ENCODE measurements at places on chromosomes 16 and 17.

GRCh38 chr17:8091033-8091687 lies 3.6 kb upstream of the ALOX12B start:
- DNase-seq, result no peak

DNA sequence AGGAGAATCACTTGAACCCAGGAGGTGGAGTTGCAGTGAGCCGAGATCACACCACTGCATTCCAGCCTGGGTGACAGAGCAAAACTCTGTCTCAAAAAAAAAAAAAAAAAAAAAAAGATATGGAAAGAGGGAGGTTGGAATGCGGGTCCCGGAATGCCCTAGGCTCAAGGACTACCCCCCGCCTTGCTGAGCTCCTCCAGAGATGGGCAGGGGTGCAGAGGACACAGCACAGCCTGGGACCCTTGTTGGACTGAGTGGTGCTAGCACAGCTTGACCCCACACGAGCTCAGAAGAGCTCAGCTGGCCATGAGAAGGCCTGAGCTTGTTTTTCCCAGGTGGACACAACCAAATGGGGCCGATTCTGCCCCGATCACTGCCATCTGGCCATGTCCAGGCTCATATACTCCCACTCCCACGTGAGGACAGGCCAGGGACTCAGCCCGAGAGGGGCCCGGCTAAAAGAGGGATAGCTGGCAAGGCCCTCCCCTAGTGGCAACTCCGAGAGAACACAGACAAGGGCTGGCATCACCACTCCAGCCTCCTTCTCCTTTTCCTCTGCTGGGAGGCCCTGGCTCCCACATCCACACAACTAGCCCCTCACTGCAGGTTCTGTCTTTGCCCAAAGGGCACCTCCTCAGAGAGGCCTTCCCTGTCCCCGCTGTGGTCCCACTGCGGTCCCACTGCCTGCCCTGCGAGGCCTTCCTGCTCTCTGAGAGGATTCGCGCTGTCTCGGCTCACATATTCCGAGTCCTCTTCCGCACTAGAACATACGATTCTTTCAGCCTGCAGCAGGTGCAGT lies 11.0 kb downstream of the SGCA start:
- no peak for DNase-seq

DNA sequence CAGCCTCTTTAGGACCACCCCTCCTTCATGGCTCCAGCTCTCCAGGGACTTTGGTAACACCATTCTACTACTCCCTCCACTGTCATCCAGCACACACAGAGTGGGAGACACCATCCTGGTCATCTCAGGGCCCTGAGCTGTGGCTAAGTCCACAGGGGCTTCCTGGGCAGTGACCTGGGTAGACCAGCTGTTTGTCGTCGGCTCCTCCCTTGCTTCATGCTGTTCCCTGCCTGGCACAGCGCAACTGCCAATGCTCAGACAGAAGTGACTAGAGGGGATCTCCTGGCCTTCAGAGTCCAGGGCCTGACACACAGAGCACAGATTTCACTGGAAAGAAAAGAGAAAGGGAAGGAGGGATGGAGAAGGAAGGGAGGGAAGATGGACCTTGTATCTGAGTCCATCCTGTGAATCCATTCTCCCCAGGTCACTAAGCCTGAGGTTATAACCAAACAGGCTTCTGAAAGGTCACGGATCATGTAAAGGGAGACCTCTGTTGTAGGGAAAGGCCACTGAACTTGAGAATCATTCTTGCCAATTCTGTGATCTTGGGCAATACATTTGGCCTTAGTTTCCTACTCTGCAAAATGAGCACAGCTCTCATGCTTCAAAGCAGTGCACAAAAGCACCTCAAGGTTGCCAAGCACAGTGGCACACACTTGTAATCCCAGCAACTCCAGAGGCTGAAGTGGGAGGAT lies 18.5 kb upstream of the PHB1 start:
- DNase-seq, result no peak

GRCh38 chr17:34370376-34370996 lies 7.5 kb upstream of the CCL1 start:
- DNase-seq, result no peak

DNA sequence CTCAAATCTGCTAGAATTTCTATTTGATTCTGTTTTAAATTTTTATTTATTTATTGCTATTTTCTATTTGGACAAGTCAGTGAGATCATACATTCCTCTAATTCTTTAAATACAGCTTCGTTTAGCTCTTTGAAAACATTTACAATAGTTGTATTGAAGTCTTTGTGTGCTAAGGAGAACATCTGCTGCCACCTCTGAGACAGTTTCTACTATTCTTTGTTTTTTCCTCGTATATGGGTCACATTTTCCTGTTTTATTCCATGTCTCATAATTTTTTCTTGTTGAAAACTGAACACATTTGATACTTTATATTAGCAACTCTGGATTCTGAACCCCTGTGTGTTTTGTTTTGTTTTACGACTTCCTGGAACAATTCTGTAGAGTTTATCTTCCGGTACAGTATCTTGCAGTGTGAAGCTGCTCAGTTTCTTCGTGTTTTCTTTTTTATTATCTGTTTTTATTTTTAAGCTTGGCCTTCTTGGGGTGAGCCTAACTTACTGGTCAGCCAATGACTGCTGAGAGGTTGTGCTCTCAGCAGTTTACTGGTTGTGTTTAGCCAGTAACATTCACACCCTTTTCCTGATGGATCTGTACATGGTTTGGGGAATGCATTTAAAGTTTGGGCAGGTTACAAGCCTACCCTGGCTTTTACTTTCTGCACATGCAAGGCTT lies 99.0 kb downstream of the CA4 start:
- no peak for DNase-seq

DNA sequence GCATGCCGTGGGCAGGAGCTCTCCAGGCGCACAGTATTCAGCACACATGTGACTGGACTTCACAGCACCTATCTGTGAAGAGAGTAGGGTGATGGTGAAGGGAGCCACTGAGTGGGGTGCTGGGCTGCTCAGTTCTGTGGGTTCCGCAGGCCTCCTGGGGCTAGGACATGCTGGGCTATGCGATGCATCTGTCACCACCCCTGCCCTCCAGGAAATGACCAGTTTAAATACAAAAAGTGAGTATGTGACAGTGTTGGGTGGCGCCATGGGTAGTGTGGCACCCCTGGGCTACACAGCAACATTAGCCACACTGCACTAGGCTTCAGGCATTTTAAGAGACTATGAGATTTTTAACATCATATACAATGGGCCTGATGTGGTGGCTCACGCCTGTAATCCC lies 28.6 kb downstream of the MYLK3 start:
- DNase-seq, result no peak

GRCh38 chr16:16027728-16028310 lies 78.4 kb downstream of the ABCC1 start:
- DNase-seq, result no peak

DNA sequence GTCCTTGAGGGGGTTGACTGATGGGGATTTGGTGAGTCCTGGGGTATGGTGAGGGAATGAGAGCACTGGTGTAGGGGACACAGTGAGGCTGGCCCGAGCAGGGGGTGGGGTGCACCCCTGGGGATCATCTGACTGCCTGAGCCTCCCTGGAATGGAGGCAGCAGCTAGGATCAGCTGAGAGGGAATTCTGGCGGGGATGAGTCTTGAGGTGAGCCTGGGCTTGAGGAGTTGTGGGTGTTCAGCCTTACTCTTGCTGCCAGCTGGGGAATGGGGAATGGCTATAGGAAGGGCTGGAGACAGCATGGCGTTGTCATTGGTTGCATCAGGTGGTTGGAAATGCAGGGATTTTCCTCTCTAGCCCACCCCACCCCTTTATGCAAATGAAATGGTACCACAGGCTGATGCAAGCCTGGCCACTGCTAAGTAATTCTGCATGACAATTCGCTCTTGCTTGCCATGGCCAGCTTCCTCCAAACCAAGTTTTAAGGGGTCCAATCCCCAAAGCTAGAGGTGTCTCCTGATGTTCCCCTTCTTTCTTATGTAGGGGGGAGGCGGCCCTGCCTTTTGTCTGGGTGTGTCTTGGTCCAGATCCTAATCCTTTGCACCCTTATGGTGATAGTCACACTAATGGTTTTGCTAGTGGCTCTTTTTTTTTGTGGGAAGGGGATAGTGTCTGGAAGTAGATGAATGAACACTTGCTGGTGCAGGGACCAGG lies 7.5 kb downstream of the NFE2L1 start:
- DNase-seq, result no peak

GRCh38 chr17:62105861-62106260 lies 40.8 kb upstream of the MED13 start:
- no peak for DNase-seq

GRCh38 chr16:83733301-83733700 lies 74.5 kb upstream of the HSBP1 start:
- no peak for DNase-seq

DNA sequence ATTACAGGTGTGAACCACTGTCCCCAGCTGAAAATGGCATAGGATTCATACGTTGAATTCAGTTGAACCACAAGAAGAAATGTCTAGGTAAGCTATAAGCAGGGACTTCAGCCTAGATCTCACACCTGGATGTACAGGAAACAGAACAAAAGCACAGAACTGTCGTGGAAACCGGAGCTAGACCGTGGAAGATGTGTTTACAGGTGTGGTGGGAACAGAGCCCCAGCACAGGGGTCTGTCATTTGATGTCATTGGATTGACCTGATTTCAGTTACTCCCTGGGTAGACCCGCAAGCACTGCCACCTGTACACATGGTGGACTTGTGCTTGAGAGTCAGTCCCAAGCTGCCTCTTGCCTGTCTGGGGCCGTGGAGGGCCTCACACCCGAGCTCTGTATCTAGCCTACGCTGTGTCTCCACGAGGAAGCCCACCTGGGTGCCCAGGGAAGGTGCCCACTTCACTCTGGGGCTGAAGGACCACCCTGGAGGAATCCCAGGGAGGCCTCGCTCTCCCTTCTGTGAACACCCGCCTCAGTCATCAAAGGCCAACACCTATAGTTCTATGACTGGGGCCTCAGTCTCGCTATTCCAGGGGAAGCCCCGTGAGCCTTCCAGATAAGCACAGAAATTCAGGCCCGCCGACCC lies 32.2 kb upstream of the MLKL start:
- no peak for DNase-seq

DNA sequence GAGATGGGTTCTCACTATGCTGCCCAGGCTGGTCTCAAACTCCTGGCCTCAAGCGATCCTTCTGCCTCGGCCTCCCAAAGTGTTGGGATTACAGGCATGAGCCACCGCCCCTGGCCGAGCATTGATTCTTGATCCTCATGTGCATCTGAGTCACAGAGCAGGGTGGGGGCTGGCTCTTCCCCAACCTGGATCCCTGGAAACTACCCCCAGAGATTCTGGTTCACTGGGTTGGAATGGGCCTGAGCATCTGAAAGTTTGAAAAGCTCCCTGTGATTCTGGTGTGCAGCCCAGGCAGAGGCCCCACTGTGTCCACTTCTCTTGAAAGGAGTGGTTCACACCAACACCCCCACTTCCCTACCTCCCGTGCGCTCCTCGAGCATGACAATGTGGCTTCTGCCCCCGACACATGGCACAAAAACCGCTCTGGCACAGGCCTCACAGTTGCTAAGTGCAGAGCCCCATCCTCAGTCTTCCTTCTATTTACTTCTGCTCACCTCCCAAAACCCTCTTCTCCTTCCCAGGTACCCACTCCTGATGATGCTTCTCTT lies 4.6 kb downstream of the QPRT start:
- no peak for DNase-seq

DNA sequence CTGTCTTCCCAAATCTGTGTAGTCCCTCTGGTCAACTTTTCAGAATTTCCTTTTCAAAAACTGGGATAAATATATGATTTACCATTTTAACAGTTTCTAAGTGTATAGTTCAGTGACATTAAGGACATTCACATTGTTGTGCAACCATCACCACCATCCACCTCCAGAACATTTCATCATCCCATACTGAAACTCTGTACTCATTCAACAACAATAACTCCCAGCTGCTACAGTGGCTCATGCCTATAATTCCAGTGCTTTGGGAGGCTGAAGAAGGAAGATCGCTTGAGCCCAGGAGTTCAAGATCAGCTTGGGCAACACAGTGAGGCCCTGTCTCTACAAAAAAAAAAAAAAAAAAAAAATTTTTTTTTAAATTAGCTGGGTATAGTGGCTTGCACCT lies 131.0 kb downstream of the AATF start:
- no peak for DNase-seq

DNA sequence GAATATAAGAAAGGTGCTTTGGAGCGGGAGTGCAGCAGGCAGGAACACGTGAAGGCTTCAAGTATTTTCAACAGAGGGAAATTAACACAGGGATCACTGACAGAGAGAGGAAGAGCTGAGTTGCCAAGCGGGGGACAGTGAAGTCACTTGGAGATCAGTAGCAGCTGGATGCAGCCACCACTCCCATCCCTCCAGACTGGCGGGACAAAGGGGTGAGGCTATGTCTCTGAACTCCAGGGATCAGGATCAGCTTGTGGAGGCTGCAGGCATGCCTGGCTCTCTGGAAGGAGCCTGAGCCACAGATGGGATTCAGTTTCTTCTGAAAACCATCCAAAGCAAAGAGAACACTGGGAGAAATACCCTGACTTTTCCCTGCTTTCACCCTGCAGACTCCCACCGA lies 113.7 kb upstream of the IRX3 start:
- no peak for DNase-seq

DNA sequence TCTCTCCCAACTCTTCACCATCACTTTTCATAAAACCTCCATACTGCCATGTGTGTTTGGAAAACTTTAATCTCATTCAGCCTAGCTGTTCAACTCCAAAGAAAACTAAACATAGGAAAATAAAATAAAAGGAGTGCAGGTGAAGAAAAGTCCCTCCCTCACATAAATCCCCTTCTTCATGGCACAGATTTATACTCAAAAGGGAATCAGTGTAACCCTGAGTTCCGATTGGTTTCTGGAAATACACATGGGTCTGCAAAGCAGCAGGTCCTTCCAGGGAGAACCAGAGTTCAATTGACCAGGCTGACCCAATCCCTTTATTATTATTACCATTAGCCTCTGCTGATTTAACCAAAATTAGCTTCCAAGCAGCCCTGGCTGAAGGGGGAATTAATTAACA lies 8.9 kb upstream of the HOXB2 start:
- DNase-seq, result no peak

DNA sequence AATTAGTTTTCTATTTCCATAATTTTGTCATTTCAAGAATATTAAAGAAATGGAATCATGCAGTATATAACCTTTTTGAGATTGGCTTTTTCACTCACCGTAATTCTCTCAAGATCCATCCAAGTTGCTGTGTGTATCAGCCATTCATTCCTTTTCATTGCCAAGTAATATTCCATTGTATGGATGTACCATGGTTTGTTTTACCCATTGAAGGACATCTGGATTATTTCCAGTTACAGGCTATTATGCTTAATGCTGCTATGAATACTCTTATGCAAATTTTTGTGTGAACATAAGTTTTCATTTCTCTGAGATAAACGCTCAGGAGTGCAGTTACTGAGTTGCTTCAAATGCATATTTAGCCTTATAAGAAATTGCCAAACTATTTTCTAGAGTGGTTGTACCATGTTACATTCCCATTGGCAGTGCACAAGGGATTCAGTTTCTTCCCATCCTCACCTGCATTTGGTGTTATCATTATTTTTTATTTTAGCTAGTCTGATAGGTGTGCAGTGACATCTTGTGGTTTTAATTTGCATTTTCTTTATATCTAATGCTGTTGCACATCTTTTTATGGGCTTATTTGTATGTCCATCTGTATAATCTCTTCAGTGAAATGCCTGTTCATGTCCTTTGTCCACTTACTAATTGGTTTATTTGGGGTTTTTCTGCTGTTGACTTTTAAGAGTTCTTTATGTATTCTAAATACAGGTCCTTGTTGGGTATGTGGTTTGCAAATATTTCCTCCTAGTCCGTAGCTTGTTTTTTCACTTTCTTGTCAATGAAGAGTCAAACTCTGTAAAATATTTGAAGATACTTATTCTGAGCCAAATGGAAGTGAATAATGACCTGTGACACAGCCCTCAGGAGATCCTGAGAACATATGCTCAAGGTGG lies 32.7 kb downstream of the BMERB1 start:
- DNase-seq, result no peak

GRCh38 chr16:55349867-55350266 lies 25.9 kb downstream of the IRX6 start:
- DNase-seq, result no peak
